Right lobe of liver (tissue), 6 donors: ENCODE measurements at places on chromosomes 5 and 9. TPM values are rescaled to one million over a fixed set of nuclear protein-coding genes. Genes with fewer than 3 reads are reported as not detected.

C5orf52 gene
- not detected for total RNA-seq

CCDC69 gene
- 21.1 TPM for total RNA-seq

HRCT1 gene
- 0.40 TPM for total RNA-seq

NUTM2F gene
- not detected for total RNA-seq

ALDH1A1 gene
- total RNA-seq = 556 TPM

FST gene
- total RNA-seq = 28.2 TPM

RNF183 gene
- total RNA-seq = not detected
